ENCODE measurements at places on chromosomes 5 and 9.

GRCh38 chr5:45262061-45262590, 434.1 kb downstream of the HCN1 start:
- no peak for DNase-seq

GRCh38 chr9:93974151-93974550, 19.0 kb upstream of the BARX1 start:
- DNase-seq, result no peak

DNA sequence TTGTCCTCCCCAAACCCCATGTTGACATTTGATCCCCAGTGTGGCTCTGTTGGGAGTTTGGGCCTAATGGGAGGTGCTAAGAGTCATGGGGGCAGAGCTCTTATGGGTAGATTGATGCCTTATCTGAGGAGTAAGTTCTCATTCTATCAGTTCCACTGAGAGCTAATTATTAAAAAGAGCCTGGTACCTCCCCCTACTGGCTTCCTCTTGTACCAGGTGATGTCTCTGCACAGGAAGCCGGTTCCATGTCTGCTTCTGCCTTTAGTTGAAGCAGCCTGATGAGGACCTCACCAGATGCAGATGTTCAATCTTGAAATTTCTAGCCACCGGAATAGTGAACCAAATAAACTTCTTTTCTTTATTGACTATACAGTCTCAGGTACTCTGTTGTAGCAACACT, 10.8 kb downstream of the GABRB2 start:
- no peak for DNase-seq

- DNase-seq, result no peak
Measured at GRCh38 chr9:72092820-72093219, 32.4 kb upstream of the C9orf57 start.

DNA sequence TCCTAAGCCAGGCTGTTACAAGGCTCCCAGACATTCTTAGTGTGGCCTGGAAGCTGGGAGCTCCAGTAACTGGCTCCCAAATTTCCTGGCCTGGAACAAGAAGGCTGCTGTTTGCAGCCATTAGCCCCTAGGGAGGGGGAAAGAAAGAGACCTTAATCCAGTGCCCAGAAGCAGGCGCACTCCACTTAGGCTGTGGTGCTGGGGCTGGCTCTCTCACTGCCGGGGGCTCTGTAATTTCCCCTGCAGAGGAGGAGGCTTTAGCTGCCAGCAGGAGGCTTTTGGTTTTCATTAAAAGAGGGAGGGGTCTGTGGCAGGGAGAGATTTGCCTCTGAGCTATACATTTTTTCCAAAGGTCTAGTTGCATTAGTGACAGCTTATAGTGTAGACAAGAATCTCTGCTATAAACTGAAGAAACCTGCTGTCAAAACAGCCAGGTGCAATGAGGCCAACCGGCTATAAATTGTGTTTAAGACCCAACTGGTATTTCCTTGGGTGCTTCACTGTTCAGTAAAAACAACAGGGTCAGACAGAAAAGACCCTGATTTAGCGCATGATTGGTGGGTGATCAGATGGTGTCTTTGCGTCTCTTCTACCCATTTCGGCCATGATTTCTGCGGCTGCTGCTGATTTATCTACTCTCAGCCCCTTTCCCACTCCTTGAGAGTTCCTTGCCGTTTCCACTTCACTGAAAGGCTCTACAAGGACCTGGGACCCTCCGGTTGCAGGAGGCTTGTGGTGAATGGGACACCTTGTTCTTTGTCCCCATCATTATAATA, 254.6 kb downstream of the AOPEP start:
- no peak for DNase-seq

DNA sequence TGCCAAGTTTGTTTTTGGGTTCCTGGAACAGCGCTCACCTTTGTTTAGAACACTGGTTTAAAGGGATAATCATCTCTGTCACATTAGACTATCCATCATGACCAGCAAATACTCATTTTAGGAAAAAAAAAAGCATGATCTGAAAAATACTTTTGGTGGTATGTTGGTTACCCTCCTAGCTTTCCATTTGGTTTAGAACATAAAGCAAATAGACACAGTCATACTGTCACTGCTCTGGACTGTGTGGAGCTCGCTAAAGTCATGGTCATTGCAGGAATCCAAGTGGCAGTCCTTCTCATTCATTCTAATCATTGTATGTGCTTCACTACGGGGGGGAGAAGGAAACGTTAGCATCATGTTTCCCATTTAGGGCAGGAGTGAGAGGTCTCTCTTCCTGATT, 83.5 kb downstream of the PIK3R1 start:
- DNase-seq, result no peak

- peak; percentile 26 for DNase-seq
Measured at GRCh38 chr5:133459474-133460160, 152.7 kb downstream of the FSTL4 start.

- DNase-seq, result no peak
Measured at GRCh38 chr9:136048560-136049411, 46.3 kb downstream of the NACC2 start.

DNA sequence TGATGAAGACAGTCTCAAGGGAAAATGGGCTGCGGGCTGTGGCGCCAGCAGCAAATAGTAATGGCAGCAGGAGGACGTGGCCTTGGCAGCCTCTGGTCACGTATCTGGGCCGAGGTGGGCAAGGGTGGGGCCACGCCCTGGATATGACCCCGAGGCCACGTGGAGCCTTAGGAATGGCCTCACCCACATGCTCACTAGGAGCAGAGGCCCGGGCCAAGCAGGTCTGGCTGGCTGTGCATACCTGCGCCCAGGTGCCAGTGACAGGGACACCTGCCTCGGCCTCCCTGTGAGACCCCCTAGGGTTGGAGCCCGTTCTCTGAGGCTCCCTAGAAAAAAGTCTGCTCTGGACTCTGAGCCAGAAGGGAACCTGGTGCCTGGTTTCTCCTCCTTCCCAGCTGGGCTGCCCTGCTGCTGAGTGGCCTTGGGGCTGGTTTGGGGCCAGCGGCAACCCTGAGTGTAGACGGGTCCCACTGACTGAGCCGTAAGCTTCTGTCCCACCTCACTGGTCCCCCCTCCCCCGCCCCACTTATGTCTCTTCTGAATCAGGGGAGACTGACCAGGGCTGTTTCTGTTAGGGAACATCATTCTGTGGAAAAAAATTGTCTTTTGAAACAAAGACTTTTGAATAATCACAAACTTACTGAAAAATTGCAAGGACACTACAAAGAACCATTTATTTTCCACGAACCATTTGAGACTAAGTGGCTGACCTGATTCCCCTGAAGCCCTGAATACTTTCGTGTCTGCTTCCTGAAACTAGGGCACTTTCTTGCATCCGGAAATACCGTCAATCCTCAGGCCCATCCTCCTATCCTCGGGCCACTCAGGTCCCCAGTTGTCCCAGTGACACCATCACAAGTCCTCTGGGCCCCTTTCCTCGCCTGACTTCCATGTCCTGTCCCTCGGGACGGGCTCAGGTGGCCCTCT, 60.8 kb downstream of the WNK2 start:
- DNase-seq, result no peak
